ENCODE measurements at places on chromosomes 13 and 19.
A peak's percentile ranks its signal among the peaks of the same experiment; 100 is the strongest.

DNA sequence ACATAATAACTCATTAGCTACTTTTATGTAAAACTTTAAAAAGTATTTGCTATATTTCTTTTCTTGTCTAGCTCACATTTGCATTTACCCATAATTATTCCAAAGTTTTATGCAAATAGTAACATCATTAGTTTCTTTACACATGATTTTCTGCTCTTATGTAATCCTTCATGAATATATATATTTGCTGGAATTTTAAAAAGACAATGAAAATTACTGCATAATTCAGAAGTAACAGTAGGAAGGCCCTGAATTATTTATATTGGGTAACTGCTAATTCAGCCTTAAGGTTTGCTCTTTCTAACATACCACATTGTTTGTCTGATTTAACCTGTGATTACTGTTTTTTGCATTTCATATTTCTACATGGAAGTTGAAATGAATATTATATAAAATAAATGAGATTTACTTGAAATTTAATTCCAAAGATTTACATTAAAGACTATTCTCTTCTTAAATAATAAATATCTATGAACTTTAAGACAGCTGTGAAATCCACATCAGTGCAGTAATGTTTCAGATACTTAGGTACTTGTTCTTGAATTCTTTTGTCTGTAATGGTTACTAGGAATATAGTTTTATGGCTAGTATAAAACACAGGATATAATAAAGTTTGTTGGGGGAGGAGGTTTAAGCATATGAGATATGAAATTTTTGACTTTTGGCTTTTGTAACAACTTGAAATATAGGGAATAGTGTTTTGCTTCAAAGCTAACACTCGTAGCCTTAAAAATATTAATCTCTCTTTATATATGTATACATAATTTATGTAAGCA is 46.0 kb downstream of the B3GLCT start:
- no peak for DNase-seq

GRCh38 chr13:44074611-44075010 is 194.9 kb downstream of the LACC1 start:
- no peak for DNase-seq

GRCh38 chr19:47100290-47100689 is 13.3 kb downstream of the ZC3H4 start:
- DNase-seq = no peak

DNA sequence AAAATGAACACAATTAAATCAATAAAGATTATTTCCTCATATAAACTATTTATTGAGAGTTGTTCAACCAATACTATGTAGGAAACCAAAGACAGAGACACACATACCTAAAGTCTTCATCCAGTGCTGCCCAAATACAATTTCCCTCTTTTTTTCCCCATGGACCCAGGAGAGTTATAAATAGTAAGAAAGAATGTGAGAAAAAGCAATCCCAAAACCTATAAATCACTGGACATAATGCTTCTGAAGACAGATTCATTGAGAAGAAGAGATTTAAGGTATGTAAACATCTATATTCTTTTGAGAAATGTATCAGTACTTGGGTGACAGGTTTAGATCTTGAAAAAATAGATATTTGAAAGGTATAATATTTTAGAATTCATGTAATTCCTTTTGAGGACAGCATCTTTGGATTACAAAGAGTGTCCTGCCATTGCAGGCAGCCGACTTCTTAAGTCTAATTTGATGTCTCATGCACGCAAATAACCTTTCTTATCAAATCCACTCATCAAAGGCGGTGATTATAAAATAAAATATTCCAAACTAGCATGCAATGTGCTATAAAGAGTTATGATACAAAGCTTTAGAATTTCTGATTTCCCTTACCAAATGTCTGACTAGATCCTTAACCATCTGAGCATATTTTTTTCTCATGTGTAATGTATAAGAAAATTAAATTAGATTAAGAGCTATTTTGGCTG is 739.4 kb downstream of the LIG4 start:
- no peak for DNase-seq

DNA sequence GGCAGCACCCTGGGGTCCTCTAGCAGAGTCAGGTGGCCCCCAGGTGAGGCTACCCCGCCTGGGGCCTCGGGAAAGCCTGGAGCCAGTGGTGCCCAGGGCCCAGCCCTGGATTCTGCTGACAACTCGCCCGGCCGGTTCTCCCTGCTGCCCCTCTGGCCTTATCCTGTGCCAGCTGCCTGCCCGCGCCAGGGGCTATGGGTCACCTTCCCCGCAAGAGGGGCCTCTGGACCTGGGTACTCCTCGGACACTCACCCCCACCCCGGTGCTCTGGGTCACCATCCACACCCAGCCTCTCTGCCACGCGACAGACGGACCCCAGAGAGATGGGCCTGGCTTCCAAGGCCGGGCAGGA is 24.0 kb downstream of the ZBTB7A start:
- DNase-seq = no peak

GRCh38 chr19:20315543-20315942 is 148.5 kb downstream of the ZNF486 start:
- DNase-seq = no peak

- no peak for DNase-seq
Measured at GRCh38 chr19:46478356-46478986, 7.1 kb upstream of the PNMA8A start.

DNA sequence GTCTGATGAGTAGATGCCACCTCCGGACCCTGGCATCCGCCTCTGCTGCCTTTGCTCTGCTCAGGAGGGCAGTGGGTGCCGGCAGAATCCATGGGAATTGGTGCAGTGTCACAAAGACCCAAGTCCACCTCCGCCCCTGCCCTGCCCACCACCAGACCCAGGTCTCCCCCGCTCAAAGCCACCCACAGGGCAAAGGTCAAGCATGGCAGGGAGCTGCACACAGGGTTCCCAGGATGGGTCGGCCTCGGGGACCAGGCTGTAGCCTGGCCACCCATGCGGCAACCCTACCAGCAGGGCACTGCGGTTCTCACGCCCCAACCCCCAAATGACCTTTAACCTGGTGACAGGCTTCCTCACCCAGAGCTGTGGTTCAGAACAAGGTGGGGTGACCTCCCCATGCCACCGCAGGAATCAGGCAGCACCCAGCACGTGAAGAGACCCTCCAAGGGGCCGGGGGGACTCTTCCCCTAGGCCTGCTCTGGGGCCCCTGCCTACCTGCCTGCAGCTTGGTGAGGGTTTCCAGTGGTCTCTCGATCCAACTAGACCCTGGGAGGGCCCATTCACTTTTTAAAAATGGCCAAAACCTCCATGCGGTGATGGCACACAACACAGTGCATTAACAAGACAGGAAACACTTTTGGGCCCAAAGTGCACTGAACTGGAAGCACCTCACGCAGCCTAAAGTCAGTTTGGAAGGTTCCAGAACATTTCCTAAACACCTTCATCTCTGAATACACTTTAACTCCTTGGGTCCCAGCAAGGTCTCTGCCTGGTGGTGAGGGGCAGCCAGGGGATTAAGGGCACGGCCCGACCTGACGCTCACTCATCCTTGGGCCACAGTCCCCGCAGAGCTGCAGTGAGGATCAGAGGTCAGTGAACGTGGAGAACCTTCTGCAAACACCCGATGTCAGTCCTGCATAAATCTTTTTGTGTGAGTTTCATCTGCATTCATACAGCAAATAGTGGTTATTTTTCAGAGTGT is 11.0 kb downstream of the GAS6 start:
- DNase-seq = no peak

GRCh38 chr13:80339563-80339911 is 1.4 kb downstream of the SPRY2 start:
- DNase-seq = no peak

DNA sequence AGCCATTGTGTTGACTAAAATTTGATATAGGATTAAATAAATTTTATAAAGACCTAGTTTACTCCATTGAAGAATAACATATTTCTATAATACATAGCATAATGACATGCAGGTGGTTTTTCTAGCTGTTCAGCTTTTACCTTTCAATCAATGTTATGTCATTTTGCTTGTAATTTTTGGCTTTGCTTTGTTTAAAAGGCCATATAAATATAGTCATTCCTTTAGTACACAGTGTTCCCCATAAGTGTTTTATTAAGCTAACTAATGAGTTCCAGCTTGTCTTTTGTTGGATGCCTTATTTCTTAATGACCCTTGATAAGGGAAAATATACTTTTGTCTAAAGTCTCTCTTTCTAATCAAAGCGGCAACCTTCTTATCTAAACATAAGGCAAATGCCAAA is 906.3 kb upstream of the GPC6 start:
- no peak for DNase-seq

DNA sequence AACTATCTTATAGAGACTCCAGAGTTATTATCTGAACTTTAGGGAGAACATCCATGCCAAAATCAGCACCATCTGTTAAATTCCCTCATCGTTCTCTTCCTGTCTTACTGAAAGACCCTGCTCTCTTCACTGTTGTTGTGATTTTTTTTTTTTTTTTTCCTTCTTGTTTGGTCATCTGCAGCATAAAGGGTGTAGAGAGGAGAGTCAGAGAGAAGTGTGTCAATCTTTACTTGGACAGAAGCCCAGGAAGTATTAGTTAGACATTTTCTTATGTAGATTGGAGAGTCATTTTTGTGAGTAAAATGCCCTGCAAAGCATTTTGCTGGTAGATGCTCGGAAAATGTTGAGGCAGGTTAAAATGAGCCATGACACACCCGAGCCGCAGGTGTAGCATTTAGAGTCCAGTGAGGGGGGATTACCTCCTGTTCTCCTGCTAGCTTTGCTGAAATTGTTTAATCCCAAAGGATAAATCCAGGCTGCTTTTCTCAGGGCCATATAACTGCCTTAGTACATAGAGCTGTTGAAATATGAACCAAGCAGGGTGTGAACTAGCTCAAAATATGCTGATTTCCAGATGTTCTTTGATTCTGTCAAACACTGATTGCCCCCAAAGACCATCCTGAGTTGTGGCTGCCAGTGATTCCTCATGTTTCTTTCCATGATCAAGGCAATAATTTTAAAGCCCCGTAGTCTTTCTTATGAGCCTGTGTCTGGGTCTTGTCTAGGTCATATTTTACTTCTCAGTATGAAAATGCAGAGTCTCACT is 143.5 kb downstream of the DCT start:
- no peak for DNase-seq

DNA sequence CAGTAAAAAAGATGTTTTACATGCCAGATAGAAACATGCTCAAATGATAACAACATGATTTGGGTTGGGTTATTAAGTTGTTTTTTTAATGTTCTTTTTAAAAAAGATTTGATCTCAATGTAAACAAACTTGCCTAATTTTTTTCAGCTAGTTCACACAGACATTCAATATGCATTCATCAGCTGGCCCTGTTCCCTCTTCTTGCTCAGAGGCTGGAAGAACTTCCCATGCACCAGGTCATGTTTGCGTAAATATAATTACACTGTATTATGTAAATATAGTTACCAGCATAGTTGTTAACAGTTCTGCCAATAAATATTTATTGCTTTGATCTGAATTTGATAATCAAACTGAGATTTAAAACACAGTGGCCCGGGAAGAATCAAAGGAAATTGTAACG is 70.6 kb downstream of the ATP11A start:
- DNase-seq = no peak

- DNase-seq = no peak
Measured at GRCh38 chr13:110263888-110264287, 43.1 kb downstream of the COL4A1 start.

DNA sequence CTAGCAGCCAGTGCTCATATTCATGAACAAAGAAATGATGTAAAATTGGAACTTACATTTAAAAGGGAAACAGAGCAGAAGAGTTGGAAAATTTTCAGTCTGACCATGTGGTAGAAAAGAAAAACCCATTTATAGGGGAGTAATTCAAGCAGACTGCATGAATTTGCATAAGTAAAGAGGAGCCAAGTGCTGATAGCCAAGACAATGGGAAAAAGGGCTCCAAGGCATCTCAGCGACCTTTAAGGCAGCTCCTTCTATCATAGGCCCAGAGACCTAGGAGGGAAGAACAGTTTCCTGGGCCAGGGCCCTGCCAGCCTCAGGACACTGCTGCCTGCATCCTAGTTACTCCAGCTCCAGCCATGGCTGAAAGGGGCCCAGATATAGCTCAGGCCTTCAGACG is 7.5 kb downstream of the DNAJC3 start:
- DNase-seq = no peak

- DNase-seq = peak; percentile 5
Measured at GRCh38 chr19:39918183-39918651, 16.2 kb downstream of the FCGBP start.

DNA sequence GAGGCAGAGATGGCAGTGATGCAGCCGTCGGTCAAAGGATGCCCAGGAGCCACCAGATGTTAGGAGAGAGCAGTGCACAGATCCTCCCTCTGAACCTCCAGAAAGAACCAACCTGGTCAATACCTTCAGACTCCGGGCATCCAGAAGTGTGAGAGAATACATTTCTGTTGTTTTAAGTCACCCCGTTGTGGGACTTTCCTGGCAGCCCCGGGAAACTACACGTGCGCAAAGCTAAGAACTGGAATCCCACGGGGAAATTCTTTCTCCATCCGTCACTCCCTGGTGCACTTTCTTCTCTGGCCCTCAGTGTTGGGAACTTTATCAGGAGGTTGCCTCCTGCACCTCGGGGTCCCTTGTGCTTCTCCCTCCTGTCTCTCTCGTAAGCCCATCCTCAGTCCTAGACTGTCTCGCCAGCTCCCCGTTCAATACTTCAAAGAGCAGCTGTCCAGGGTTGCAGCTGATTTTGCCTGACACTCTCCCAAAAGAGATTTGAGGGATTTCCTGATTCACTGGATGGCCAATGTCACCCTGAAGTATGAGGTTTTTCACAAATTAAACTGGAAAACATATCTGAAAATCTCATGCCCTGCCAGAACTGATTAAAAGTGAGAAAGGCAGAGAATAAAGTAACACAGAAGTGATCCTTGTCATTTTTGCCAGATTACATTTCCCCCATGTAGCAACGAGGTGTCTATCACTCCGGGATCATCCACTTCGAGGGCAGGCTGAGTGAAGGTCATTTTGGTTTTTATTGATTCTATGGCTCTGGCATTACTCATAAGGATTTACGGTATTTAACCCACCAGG is 136.8 kb downstream of the DCT start:
- no peak for DNase-seq

DNA sequence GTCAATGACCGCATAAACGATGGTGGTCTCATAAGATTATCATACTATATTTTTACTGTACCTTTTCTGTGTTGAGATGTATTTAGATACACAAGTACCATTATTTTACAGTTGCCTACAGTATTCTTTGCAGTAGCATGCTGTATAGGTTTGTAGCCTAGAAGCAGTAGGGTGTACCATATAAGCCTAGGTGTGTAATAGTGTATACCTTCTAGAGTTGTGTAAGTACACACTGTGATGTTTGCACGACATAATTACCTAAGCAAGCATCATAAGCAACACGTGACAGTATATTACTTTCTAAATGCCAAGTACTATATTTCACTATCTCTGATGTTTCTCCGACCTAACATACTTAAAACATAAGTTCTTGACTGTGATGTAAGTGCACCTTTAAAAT is 2.7 kb downstream of the LPAR6 start:
- DNase-seq = no peak

DNA sequence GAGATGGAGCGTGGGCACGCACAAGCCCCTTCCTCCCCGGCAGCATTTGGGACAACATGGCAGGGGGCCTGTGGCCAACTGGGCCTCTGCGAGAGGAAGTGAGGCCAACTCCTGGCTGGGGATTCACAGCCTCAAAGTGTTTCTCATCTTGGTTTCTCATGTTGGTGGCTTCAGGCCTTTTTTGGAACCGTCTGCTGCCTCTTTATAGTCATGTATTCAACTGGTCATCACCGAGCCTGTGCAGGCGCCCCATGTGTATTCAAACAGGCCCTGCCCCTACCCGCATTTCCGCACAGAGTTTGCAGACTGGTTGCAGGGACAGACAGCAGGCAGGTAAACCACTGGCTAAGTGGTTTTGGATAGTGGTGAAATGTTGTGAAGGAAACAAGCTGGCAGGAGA is 17.3 kb upstream of the RELB start:
- no peak for DNase-seq
